Umbilical cord (tissue), 2 donors: ENCODE measurements at places on chromosomes 4 and X. TPM values are rescaled to one million over a fixed set of nuclear protein-coding genes. Genes with fewer than 3 reads are reported as not detected.

- DNase-seq, result no peak
These were observed 869.8 kb downstream of the PCDH18 start for GRCh38 chr4:136662539-136662938.

The HELT gene
- total RNA-seq, result not detected

The TMEM35A gene
- total RNA-seq, result 3.1 TPM

The LAMTOR3 gene
- total RNA-seq, result 23.4 TPM
